ENCODE measurements at places on chromosomes 1 and 21.

GRCh38 chr1:9891207-9891606, 18.9 kb downstream of the CTNNBIP1 start:
- no peak for DNase-seq
- H3K4me1 ChIP-seq, result peaks cover 29% of the 10 kb centered on the region
- no peaks in the 10 kb centered on the region for H3K27me3 ChIP-seq

GRCh38 chr1:193283016-193283415, 96.6 kb upstream of the B3GALT2 start:
- peaks cover 16% of the 10 kb centered on the region for H3K36me3 ChIP-seq
- no peak overlapping the region for H3K4me3 ChIP-seq
- no peak for DNase-seq
- H3K4me1 ChIP-seq, result no peaks in the 10 kb centered on the region
- no peaks in the 10 kb centered on the region for H3K27me3 ChIP-seq

GRCh38 chr1:239315631-239316217, 70.6 kb upstream of the CHRM3 start:
- no peaks in the 10 kb centered on the region for H3K27me3 ChIP-seq
- H3K4me3 ChIP-seq, result no peak overlapping the region
- H3K36me3 ChIP-seq, result no peaks in the 10 kb centered on the region
- H3K4me1 ChIP-seq, result no peaks in the 10 kb centered on the region

DNA sequence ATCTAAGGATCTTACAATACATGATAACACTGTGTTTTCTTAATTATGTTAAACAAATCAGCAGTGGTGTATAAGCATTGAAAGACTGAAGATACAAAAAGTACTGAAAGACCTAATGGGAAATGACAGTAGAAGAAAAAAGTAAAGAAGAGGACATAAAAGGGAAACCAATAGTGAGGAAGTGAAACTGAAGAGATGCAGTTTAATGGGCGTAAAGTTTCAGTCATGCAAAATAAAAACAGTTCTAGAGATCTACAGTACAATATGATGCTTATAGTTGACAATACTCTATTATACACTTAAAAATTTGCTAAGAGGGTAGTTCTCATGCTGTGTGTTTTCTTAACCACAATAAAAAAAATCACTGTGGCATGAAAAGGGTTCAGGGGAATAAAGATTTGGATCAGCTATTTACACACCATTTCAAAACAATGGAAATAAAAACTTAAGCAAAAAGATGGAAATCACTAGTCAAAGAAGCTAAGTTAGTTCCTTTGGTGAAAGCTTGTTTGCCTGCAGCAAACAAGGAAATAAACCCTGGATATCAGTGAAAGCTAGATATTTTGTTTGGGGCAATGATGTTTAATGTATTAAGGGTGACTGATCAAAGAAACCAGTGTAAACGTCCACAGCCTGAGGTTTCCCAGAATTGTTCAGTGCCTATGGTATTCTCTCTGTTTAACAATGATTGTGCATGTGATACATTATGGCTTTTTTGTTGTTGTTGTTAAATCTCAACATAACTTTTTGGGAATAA, 1160.8 kb upstream of the ADGRL2 start:
- no peaks in the 10 kb centered on the region for H3K36me3 ChIP-seq
- no peak for DNase-seq
- H3K27me3 ChIP-seq, result no peaks in the 10 kb centered on the region
- peaks cover 15% of the 10 kb centered on the region for H3K4me1 ChIP-seq
- no peak overlapping the region for H3K27ac ChIP-seq
- no peak overlapping the region for H3K4me3 ChIP-seq

DNA sequence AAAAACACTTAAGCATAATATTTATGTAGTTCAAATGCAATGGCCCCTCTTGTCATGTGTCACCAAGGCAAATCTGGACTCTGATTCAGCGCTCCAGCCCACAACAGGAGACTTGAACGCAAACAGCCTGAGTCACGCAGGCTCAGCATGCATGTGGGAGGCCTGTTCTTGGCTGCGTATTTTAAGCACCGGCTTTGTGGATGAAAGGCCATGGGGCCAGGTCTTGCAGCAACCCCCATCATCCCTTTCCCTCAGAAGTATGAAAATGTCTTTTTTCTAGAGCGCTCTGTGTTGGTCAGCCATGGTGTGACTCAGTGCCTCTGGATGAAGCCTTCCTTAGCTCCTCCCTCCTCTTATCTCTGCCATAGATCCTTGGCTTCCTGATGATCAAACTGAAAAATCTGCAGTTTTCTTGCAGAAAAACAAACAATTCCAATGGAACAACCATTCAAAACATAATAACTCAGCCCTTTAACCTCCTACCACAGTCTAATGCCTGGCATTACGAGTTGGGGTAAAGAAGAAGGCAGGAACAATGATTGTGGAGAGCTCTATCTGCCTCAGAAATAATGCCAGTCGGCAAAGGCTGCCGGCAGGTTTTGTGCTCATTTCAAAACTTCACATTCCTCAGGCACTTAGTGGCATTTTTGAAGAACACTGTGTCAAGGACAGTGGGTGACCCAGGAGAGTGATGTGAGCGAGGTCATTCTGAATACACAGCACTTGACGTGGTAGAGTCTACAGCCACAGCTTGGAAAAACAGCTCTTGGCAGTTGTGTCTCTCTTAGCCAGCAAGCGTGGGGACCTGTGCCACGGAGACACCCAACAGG, 167.5 kb downstream of the CLIC6 start:
- peaks cover 72% of the 10 kb centered on the region for H3K36me3 ChIP-seq
- no peak for DNase-seq
- H3K4me3 ChIP-seq, result no peak overlapping the region
- H3K27me3 ChIP-seq, result no peaks in the 10 kb centered on the region
- H3K27ac ChIP-seq, result no peak overlapping the region
- peaks cover 38% of the 10 kb centered on the region for H3K4me1 ChIP-seq

- no peaks in the 10 kb centered on the region for H3K36me3 ChIP-seq
- no peak overlapping the region for H3K4me3 ChIP-seq
- peaks cover 29% of the 10 kb centered on the region for H3K27me3 ChIP-seq
- H3K4me1 ChIP-seq, result peaks cover 16% of the 10 kb centered on the region
- no peak for DNase-seq
- H3K27ac ChIP-seq, result no peak overlapping the region
Measured at GRCh38 chr1:109370712-109371340, 26.9 kb downstream of the SORT1 start.

DNA sequence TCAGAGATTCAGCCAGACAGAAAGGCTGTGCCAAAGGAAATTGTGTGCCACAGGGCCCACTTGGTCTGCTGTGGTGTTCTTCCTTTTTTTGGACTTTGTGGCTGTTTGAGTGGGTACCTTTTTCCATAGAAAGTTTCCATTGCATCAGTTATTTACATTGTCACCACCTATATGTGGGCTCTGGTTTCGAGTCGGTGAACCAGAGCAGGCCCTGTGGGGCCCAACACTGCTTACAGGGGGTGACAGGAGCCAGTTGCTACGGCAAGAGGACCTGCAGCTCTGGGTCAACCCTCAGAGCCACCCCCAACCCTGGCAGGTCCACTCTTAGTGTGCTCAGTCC, 157.0 kb upstream of the EDN2 start:
- H3K36me3 ChIP-seq, result peaks cover 31% of the 10 kb centered on the region
- no peaks in the 10 kb centered on the region for H3K27me3 ChIP-seq
- DNase-seq, result peak; percentile 76
- no peaks in the 10 kb centered on the region for H3K4me1 ChIP-seq

Data from stimulated activated naive B cell treated with anti-CD40 and anti-IgM and Interleukin-4, amounts not matched to agents 10 μg/mL and 1 μg/mL and 100 μg/mL, for 72 hours (primary cell).